ENCODE measurements at places on chromosomes 6 and 20.

- no peak for DNase-seq
Observed at GRCh38 chr20:23627501-23627900, 10.3 kb downstream of the CST3 start.

DNA sequence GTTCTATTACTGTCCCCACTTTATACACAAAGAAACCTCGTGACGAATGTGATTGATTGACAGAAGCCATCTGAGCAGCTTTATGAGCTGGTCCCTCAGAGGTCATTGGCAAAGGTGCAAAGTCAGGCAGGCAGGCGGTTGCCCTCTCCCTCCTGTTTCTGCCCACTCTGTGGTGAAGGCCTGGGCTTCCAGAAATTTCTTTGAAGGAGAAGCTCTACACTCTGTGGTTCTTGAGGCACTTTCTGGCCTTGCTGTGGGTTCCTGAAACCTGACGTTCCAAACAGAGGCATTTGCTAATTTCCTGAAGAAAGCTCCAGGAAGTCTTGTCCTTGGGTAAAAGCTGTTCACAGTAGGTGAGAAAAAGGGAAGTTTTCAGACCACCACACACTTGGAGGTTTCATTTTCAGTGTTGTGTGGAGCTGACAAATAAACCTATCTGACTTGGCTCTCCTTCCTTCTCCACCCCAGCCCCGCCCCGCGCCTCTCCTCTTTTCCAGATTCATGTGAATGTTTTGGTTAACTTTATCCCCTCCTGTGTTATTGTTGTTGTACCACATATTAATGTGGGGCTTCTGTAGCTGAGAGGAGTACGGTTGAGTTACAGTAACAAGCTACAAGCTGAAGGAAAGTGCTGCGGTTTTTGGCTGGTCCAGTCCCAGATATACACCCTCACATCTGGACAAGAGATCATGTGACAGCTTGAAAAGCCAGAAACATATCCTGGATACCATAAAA, 274.1 kb downstream of the CLIC5 start:
- DNase-seq = no peak

- DNase-seq = no peak
Observed at GRCh38 chr6:56724455-56724854, 81.8 kb upstream of the DST start.

DNA sequence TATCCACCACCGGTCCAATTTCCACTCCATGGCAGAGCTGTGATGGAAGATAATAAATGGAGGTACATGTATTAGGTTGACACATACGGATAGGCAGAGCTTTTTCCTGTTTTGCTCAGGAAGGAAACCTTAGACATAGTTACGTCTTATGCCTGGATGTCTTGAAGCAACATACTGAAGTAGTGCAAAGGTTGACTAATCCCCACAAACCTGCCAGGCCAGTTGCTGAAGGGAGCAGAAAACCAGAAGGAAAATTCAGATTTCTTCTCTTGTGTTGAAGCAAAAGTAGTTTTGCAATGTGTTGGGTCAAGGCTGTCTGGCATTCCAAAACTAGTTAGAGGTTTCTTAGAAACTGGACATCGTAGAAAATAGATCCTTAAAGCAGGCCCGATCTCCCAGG, 68.7 kb downstream of the PHACTR1 start:
- no peak for DNase-seq

- no peak for DNase-seq
Observed at GRCh38 chr6:158826819-158827501, 7.8 kb upstream of the EZR start.

DNA sequence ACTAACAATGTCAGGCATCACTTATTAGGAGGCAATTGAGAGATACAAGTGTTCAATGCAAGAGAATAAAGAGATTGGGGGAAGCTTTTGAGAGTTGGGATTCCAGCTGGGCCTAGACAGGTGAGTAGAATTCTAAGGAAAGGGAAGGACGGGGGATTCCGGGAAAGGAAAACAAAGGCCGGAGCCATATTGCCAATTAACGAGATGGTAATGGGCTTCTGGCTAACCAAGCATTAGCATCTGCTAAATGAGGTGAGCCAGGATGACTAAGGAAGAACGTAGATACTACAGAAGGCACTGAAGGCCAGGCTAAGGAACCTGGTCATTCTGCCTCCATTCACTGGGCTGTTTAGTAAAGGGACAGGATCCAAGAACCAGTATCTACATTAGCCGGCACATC, 10.5 kb downstream of the FYN start:
- DNase-seq = no peak

Measured in NCI-H1930 (cell line).